ENCODE measurements at places on chromosomes 5 and 9. TPM values are rescaled to one million over a fixed set of nuclear protein-coding genes. Genes with fewer than 3 reads are reported as not detected.
A peak's percentile ranks its signal among the peaks of the same experiment; 100 is the strongest.

The SLCO4C1 gene
- total RNA-seq = not detected

The TMED9 gene
- 301 TPM for total RNA-seq

The XPA gene
- total RNA-seq = 12.3 TPM

The CETN3 gene
- total RNA-seq = 24.8 TPM

The CCNJL gene
- 3.6 TPM for total RNA-seq

DNA sequence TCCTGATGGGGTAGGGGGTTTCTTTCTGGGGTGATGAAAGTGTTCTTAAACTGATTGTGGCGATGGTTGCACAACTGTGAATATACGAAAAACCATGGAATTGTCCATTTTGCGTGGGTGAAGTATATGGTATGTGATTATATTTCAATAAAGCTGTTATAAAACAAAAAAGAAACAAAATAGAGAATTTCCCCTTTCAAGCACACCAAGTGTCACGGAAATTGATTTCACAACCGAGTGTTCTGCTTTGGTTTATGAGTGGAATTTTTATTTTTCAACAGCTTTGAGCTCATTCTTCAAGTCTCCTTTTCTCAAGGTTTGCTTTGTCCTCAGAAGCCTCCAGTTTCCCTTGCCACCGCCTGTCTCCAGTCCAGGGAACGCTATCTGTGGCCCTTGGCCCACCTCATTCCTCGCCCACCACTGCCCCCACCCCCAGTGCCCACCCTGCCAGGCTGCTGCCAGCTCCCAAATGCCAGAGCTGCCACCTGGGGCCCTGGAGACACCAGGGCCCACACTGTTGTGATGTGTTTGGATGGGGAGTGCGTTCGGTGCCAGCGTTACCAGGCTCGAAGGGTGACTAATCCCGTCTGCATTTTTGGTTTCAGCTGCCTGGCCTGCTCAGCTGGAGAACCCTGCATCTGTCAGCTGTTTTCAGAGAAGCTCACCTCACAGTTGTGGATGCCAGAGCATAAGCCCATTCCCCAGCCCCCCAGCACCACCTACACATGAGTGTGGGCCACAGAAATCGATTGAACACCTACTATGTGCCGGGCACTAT is 30.4 kb downstream of the DUSP1 start:
- H3K27me3 ChIP-seq = no peaks in the 10 kb centered on the region
- peaks cover 6% of the 10 kb centered on the region for H3K36me3 ChIP-seq
- H3K27ac ChIP-seq = peak overlapping the region; percentile 95
- peak; percentile 91 for DNase-seq
- H3K4me3 ChIP-seq = no peak overlapping the region
- peaks cover 23% of the 10 kb centered on the region for H3K4me1 ChIP-seq

DNA sequence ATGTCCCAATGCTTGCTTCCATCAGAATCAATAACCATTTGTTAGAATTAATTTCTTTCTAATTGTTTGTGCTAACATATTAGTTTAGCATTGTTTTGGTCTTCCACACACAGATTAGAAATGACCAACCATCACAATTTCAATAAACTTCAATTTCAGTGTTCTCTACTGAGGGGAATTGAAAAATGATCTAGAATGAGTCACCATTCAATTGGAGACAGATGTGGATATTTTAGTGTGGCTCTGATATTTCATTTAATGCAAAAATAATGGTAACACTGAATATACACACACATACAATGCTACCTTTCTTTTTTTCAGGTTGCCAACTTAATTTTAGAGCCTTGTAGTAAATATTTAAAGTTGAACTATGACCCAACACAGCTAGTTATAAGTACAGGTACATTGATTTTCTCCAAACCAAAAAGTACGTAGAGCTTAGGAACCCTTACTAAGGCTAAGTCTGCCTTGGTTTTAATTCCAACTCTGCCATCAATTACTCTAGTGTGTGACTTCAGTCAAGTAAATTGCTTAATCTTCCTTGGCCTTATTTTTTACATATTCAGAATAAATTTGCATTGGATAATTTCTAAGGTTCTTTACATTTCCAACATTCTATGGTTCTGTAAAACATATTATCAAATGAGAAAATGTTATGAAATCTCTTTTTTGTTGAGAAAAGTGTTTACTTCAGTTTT is 143.9 kb downstream of the DMRTA1 start:
- no peak for DNase-seq
- H3K4me3 ChIP-seq = no peak overlapping the region
- no peaks in the 10 kb centered on the region for H3K4me1 ChIP-seq
- H3K27me3 ChIP-seq = no peaks in the 10 kb centered on the region
- no peak overlapping the region for H3K27ac ChIP-seq
- H3K36me3 ChIP-seq = no peaks in the 10 kb centered on the region

GRCh38 chr9:133991964-133992779 is at the start of gene VAV2:
Gene VAV2 (minus strand): TSS chr9:133992324. CDS start chr9:133992278, 46 bp downstream.
- DNase-seq = peak; percentile 58
- peak within 1 kb of the TSS; percentile 64 for H3K27ac ChIP-seq
- H3K4me3 ChIP-seq = peak within 1 kb of the TSS; percentile 85
- peaks cover 2% of the 10 kb centered on the region for H3K4me1 ChIP-seq

DNA sequence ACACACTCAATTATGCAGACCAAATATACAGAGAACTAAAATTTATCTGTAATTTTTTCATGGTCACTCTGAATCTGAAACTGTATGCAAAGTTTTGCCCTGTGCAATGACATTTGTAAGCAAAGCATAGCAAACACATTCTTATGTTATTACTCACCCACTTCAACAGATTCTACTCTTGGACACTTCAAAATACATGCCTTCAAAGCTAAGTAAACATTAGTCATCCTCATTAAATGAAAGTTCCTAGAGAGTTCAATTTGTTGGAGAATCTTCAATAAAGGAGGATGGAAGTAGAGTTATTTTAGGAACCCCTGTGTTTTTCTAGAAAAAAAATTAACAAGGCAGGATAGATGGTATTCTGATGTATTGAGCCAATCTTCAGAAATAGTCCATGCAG is 639.7 kb upstream of the C9orf72 start:
- peak; percentile 81 for DNase-seq
- peaks cover 7% of the 10 kb centered on the region for H3K4me1 ChIP-seq
- H3K27me3 ChIP-seq = peaks cover 43% of the 10 kb centered on the region
- H3K4me3 ChIP-seq = no peak overlapping the region

Data from MCF 10A (cell line).